ENCODE measurements at places on chromosomes 1 and 21.

- DNase-seq: no peak
These were observed 18.9 kb downstream of the PGBD2 start for GRCh38 chr1:248924696-248925532.

DNA sequence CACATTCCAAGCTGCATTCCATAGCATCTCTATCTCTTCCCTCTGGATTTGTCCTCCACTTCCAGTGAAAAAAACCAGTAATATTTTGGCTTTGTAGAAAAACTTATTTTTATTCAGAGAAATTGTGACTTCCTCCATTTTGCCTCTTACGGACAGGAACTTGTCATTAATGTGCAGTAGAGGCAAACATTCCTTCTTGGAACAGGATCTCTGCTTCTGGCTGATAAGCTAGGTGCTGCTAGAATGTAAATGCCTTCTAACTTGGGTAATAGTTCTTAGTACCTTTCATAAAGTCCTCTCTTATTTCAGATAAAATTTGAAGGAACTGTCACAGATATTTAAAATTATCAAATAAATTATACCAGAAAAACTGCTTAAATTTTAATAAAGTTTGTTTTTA lies 707.8 kb downstream of the USP25 start:
- DNase-seq: no peak

GRCh38 chr1:245938046-245938435 lies 569.0 kb downstream of the SMYD3 start:
- DNase-seq: no peak

DNA sequence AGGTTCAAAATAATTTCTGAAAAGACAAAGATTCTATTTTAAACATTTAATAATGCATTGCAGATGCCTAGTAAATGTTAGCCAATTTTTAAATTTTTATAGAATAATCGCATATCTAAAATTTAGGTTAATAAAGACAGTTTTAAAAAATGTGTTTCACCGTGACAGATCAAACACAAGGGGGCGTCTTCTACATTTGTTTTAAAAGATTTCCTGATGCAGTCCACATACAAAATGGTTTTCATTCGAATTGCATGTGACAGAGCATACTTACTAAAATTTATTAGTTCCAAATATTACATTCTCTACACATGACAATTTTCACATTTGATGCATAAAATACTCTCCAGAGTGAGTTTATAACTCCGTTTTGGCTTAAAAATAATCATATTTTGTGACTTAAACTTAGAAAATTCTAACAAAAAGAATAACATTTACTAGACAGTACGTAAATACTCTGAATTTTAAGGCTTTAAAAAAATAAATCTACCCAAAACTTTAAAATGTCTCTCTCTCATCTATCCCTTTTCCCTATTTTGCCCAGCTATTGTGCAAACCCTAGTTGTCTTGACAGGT lies 75.5 kb downstream of the ADAMTS1 start:
- no peak for DNase-seq

- DNase-seq: no peak
These were observed 446.9 kb downstream of the NEGR1 start for GRCh38 chr1:71835442-71835813.

GRCh38 chr1:30194741-30195423 lies 528.5 kb downstream of the MATN1 start:
- DNase-seq: no peak

DNA sequence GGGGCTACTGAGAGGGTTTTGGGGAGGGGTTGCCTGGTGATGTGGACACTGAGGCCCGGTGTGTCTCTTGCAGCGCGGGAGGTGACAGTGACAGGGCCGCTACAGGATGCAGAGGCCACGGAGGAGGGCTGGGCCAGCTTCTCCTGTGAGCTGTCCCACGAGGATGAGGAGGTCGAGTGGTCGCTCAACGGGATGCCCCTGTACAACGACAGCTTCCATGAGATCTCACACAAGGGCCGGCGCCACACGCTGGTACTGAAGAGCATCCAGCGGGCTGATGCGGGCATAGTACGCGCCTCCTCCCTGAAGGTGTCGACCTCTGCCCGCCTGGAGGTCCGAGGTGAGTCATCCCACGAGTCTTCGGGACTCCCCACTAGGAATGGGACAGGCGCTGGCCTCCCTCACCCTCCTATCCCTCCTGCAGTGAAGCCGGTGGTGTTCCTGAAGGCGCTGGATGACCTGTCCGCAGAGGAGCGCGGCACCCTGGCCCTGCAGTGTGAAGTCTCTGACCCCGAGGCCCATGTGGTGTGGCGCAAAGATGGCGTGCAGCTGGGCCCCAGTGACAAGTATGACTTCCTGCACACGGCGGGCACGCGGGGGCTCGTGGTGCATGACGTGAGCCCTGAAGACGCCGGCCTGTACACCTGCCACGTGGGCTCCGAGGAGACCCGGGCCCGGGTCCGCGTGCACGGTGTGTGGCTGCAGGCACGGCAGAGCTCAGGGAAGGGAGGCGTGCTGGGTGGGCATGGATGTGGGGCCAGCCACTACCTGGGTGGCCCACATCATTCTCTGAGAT lies 72.5 kb downstream of the OBSCN start:
- no peak for DNase-seq

GRCh38 chr1:30700528-30701257 lies 22.7 kb downstream of the MATN1 start:
- no peak for DNase-seq

GRCh38 chr1:17895986-17896385 lies 140.9 kb downstream of the ACTL8 start:
- no peak for DNase-seq

- DNase-seq: no peak
These were observed 6.9 kb downstream of the CSRP1 start for GRCh38 chr1:201499795-201500669.

DNA sequence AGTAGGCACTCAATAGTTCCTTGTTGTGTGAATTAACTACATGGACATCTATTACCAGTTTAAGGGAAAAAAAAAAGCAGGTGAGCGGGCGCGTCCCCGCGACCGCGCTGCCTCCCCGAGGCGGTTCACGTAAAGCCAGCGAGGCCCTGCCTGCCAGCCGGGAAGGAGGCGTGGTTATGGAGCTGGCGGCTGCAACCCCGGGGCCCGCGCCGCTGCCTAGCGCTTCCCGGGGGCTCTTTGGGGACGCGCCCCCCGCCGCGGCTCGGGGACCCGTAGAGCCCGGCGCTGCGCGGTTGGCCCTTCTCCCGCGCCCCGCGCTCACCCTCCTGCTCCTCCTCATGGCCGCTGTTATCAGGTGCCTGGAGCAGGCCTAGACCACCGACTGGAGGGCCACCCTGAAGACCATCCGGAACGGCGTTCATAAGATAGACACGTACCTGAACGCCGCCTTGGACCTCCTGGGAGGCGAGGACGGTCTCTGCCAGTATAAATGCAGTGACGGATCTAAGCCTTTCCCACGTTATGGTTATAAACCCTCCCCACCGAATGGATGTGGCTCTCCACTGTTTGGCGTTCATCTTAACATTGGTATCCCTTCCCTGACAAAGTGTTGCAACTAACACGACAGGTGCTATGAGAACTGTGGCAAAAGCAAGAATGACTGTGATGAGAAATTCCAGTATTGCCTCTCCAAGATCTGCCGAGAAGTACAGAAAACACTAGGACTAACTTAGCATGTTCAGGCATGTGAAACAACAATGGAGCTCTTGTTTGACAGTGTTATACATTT lies 2.6 kb upstream of the CC2D1B start:
- DNase-seq: no peak

- DNase-seq: no peak
These were observed 2.3 kb upstream of the MAP3K6 start for GRCh38 chr1:27368869-27369582.

DNA sequence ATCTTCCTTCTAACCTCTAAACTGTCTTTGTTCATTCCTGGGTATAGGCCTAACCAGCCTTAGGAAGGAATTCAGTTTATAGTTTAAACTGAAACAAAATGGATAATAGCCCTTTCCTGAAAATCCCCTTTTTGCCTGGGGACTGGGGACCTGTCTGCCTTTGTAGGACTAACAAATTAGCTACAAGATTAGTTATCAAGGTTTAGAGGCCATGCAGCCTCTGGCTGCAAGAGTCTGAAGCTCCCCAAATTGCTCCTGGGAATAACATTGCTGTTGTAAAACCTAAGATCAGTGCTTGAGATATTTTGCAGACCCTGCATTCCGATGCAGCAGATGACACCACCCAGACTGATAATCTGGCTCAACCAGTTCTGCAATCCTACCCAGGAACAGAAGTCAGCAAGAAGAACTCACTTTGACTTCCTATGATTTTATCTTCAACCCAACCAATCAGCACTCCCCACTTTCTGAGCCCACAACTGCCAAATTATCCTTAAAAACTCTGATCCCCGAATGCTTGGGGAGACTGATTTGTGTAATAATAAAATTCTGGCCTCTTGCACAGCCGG lies 96.6 kb upstream of the ETV3 start:
- no peak for DNase-seq

- no peak for DNase-seq
These were observed 991 bp downstream of the SELENBP1 start for GRCh38 chr1:151371370-151372057.

GRCh38 chr1:247360116-247360898 lies 28.6 kb upstream of the ZNF496 start:
- no peak for DNase-seq

Data from cortex of kidney (tissue), 1 donor.